Endothelial cell of umbilical vein (primary cell): ENCODE measurements at places on chromosomes 3 and 15.
A peak's percentile ranks its signal among the peaks of the same experiment; 100 is the strongest.

DNA sequence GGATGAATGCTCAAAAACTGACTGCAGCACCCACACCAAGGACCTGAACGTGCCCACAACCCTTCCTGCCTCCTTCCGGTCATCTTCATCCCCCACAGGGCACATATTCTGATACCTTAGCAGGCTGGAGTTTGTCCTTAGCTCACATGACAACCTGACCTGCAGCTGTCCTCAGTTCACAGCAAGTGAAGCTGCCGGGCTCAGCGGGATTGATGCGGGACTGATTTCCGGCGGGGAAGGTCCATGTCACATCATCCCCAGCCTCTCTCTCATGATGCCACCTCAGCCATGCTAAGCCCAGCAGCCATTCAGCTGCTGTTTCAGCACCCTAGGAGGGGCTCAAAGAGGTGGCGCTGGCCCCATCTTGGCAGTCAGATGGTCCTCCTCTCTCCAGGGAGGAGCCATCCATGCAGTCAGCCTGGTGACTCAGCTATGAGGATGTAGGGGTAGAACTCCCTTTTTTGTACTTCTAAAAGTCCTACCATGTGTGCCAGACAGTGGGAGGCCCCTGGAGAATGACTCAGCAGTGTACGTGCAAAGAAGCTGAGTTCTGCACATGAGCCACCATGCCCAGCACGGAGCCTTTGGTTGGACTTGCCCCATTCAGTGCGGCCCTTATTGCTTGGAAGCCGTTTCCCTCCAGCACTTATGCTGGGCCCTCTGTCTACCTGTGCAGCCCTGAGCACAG, 9.5 kb downstream of the CA12 start:
- peak; percentile 51 for DNase-seq

GRCh38 chr15:35702946-35703495, 157.1 kb upstream of the DPH6 start:
- DNase-seq: peak; percentile 74

- no peak for DNase-seq
Observed at GRCh38 chr3:42581400-42581708, 413 bp downstream of the SEC22C start.

DNA sequence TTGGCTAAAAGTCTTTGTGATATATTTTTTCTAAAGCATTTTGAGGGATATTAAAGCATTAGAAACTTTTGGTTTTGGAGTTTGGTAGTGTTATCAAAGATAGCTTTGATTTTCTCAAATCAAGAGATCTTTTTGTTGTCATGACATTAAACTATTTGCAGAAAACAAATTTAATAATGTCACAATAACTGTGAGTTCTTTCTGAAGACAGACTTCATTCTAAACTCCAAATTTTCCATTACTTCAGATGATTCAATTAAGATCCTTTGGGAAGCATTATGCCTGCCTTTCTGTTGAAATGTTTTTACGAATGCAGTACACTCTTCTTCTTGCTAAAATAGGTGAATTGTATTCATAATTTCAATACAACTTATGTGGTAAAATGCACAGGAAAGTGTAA, 145.4 kb downstream of the ALCAM start:
- DNase-seq: no peak

GRCh38 chr15:60673918-60674558, 195.1 kb upstream of the ICE2 start:
- peak; percentile 97 for DNase-seq
